Head of caudate nucleus (tissue), 42 donors: ENCODE measurements at places on chromosomes 2 and 18.

GRCh38 chr2:71787108-71787415 lies 333.7 kb downstream of the DYSF start:
- no peak for DNase-seq

DNA sequence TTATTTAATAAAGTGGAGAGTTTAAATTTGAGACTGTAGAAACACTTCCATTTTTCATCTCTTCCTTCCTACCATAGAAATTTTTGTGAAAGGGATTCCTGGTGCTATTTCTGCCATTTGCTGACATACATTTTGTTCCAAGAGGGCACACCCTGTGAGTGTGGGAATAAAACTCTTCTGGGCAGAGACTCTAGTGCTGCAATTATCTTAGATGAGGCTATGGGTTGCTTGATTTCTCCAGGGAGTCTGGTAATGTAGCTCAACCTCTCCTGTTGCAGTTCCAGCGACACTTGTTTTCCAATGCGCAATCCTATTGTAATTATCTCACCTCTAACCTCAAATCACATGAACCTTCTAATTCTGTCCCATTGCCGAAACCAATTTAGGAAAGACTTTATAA lies 60.1 kb upstream of the ZSWIM2 start:
- no peak for DNase-seq

DNA sequence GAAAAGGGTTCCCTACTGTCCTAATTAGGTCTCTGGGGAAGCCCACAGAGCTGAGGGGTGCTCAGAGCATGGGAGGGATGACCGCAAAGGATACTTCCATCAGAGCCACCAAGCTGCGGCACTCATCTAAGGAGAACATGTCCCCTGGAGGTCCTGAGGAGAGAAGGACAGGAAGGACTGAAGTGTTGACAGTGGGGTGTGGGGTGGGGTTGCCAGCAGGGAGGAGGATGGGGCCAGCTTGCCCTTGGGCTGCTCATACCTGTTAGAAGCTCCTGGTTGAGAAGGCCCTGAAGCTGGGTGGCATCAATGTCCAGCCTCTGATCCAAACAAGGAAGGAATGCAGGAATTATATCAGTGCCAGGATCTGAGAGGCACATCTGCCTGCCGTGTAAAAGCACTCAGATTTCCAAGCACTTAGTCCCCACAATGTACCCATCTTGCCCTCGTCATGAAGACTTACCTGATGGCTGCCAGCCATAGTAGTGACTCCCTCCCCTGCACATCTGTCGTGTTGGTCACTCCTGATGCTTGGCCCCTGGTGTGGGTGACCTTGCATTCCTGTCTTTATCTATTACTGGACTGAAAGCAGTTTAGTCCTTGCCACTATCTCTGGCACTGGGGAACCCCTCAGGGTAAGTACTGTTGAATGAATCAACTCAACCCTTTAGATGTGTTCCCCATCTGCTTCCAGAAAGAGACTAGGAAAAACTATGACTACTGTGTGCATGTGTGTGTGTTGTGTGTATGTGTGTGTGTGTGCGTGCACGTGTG lies 68.9 kb downstream of the CAPN13 start:
- no peak for DNase-seq

DNA sequence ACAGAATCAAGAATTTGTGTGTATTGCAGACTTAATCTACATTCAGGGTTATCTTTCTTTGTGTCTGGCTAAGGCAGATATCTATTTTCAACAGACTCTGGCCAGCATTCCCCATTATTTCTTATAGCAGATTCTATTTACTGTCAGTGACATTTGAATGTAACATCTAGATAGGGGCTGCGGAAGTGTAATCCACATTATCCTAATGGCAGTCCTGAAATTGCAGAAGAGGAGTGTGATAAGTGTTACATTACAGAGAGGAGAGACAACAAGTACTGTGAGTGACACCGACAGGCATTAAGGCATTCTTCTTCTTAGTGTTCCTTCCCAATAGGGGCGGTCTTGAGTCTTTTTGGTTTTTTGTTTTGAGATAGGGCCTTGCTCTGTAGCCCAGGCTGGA lies 598.2 kb upstream of the NXPH2 start:
- no peak for DNase-seq

DNA sequence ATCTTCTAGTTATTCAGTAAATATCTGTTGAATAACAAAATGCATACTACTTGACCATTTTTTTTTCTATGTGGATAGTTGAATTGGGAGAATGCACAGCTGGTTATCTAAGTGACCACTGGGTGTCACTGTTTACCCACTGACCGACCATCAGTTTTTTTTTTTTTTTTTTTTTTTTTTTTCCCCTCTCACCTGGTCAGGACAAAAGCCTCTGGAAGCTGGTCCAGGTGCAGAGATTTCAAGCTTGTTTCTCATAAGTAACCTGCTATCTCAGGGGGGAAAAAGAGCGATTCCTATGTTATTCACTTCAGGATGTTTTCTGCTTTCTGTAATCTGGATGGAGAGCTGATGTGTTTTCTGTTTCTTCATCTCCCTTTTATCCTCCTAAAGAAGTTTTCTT lies 256.0 kb downstream of the DCDC2C start:
- DNase-seq: no peak

- no peak for DNase-seq
These were observed 102.9 kb upstream of the CCDC195 start for GRCh38 chr2:224819075-224819474.

DNA sequence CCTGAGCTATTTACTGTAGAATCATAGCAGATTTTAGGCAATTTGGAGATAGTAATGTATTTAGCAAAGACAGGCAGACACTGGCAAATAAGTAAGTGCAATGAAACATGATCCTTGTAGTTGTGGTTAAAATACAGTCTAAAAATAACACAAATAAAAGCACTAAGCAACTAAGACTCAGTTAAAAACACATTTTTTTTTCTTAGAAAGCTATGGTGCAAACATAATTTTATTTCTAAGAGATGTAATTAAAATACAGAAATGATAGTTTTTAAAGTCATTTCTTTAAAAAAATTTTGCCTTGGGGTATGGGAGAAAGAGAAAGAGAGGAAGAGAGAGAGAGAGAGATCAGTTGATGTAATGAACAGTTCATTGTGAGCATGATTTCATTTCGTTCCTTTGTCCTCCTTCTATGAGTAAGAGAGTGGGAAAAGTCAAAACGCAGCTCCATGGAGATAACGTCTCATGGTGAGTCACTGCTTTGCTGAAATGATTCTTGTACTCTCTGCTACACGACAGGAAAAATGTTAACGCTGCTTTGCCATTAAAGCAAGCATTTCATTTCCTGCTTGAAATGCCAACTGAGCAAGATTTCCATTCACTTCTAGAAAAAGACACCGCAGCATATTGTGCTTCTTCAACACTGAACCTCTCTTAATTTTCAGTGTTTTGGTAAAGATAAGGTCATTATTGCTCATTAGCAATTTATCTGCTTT lies 61.3 kb upstream of the PGAP1 start:
- no peak for DNase-seq

GRCh38 chr2:24117902-24118301 lies 5.2 kb downstream of the PFN4 start:
- DNase-seq: no peak

- DNase-seq: no peak
These were observed 157.1 kb downstream of the COL6A3 start for GRCh38 chr2:237256887-237257286.

- DNase-seq: no peak
These were observed 294.4 kb upstream of the EPC2 start for GRCh38 chr2:148350199-148350598.

DNA sequence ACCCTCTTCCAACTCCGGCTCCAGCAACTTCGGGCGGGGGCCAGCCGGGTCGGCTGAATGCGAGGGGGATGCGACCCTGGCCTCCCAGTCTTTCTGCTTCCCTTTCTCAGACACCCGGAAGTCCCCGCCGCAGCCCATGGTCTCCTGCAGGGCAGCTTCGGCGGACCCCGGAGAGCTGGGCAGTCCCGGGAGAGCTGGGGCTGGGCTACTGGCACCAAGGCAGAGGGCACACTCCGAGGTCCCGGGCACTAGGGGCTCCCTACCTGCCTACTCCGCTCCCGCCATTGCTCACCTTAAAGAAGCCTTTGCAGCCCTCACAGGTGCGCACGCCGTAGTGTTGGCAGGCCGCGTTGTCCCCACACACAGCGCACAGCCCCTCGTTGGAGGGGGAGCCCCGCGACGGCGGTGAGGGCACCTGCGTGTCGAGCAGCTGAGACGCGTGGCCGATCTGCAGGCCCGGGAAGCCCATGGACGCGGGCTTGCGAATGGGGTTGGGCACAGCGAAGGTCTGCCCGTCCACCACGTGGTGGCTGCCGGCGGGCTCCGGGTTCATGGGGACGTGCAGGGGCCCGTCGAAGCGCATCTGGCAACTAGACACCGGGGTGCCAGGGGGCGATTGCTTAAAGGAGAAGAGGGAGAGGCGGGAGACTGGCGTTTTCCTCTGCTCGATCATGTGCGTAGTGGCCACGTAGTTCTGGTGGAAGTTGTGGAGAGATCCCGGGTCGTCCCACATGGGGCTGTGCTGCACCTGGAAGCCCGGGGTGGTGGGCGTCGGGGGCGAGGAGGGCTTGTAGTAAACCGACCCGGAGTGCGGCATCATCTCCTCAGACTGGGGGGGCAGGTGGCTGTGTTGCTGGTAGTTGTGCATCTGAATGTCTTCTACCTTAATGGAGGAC lies 3.2 kb downstream of the NR4A2 start:
- DNase-seq: no peak

- no peak for DNase-seq
These were observed 205.2 kb downstream of the PRKCE start for GRCh38 chr2:45856391-45857274.

- peak; percentile 27 for DNase-seq
These were observed 349.8 kb downstream of the TNS1 start for GRCh38 chr2:217652761-217653639.

- DNase-seq: no peak
These were observed 6.9 kb upstream of the GPR155 start for GRCh38 chr2:174493549-174494331.

DNA sequence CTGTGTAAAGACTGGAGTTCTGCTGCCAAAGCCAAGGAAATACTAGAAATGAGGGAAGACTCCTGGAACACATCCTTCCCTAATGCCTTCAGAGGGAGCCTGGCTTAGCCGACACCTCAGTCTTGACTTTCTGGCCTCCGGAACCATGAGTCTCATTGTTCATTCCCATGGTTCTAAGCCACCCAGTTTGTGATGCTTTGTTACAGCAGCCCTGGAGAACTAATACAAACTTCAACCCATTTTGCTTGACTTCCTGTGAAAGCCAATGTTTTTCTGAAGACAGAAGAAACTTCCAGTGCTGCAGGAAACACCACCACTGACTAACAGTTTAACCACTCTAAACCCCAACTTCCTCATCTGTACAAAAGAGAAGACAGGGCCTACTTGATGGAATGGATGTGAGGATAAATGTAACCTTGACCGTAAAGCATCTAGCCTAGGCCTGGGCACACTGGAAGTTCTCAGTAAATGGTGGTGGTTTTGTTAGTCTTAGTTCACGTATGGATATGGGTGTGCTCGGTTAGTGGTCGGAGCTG lies 85.9 kb upstream of the RFX8 start:
- DNase-seq: no peak

DNA sequence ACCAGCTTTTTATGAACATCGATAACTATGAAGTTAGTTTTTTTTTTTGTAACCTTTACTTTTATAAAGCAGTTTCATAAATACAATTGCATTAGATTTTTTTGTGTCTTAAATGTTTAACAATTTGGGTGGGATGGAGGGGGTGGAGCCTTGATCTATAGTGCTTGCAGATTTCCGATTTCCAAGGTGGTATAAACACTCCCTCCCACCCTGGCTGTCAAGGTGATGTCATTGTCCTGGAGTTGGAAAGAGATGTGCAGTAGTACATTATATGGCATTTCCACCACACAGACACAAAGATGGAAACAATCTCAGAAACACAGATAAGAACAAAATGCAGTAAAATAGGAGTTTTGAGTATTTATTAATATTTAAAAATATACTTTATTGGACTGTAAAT lies 114.4 kb downstream of the TTN start:
- DNase-seq: no peak

GRCh38 chr2:121095257-121096080 lies 189.5 kb downstream of the TFCP2L1 start:
- DNase-seq: peak; percentile 69

GRCh38 chr18:39039813-39040212 lies 1474.2 kb upstream of the CELF4 start:
- no peak for DNase-seq

DNA sequence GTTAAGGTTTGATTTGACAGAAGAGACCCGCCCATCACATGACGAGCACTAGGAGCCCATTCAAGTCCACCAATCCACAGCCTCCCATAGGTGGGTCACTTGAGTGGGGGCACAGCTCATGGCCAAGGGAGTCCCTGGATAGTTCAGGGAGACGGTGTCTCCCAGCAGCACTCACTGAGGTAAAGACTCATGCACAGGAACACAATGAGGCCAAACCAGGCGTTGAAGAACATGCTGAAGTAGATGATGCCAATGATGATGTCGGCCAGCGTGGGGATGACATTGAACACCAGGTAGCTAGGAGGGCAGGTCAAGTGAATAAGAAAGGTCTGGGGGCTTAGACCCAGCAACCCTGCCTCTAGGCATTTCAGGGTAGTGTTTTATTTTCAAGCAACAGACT lies 4.0 kb downstream of the ABCB6 start:
- no peak for DNase-seq

GRCh38 chr2:219001577-219002394 lies 8.6 kb upstream of the CRYBA2 start:
- DNase-seq: no peak

GRCh38 chr2:232526372-232526941 lies 497 bp downstream of the CHRND start:
- no peak for DNase-seq

DNA sequence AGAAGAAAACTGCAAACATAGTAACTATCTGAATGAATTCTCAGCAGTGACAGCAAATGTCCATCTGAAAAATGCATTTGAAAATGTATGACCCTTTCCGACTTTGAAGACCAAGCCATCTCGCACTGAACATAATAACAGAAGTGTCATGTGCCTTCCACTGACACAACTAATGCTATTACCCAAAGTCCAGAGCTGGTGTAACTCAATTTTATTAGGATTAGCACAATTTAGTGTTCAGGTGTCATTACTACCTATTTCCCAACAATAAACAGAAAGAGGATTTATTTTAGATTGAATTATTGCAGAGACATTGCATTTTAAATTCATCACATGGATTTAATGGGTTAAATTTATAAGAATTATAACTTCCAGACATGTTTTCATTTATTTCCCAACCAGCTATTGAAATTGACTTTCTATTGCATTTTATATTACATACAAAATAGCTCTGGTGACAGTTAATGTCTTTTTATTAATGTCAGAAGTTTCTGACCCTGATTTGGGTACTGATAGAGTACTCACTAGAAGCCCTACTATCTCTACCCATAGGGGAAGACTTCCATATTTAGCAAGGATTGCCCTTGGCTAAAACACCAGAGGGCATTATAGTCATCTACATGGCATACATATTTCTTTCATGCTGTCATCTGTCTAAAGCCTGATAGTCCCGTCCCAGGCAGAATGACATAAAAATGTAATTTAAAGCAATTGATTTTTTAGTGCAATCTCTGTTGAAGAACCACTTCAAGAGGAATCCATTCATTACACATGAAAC lies 7.0 kb upstream of the STK39 start:
- DNase-seq: no peak

GRCh38 chr2:114724454-114724853 lies 282.0 kb downstream of the DPP10 start:
- no peak for DNase-seq
